T-helper 22 cell (primary cell): ENCODE measurements at places on chromosomes 2 and 18.

GRCh38 chr18:28961669-28962228, 784.8 kb upstream of the CDH2 start:
- no peak for DNase-seq

GRCh38 chr18:2572171-2572569, 813 bp downstream of the NDC80 start:
- no peak for DNase-seq

- no peak for DNase-seq
These were observed 33.9 kb upstream of the CHN1 start for GRCh38 chr2:175039031-175039430.

GRCh38 chr18:70333316-70333715, 44.5 kb downstream of the SOCS6 start:
- no peak for DNase-seq

GRCh38 chr2:136373841-136374240, 255.9 kb upstream of the CXCR4 start:
- no peak for DNase-seq

DNA sequence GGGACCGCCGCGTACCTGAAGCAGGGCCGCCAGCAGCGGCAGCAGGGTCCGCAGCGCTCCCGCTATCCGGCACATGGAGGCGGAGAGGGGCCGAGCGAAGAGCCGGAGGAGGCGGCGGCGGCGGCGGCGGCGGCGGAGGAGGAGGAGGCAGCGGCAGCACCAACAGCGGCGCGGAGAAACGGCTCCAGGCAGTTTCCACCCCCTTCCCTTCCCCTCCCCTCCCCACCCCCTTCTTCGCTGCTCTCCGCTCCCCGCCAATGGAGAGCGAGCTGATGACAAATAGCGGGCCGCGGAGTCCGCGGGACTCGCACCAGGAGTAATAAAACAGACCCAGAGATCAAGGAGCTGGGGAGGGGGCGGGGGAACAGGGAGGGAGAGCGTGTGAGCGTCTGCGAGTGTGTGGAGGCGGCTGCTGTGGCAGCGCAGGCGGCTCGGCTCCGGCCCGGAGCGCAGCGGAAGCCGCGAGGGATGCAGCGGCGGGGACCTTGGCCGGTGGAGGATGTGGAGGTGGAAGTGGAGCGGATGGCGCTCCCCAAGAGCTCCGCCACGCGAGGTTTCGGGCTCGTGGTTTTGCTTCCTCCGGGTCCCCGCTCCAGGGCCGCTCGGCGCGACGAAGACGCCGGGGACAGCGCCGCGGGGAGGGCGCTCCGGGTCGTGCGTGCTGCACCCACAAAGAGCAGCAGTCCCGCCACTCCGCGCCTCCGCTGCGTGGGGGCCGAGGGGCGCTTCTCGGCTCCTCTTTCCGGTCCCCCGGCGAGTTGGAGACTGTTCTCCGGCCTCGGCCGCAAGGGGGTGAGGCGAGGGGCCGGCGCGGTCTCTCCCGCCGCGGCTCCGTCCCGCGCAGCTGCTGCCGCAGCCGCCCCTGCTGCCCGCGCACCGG, at the start of gene CDH2:
TSS of gene CDH2 (minus strand) at position 183 of the 880 bp plus-strand sequence. CDS start at position 75, 108 bp downstream.
- DNase-seq: no peak

GRCh38 chr18:12242658-12243260, 11.4 kb upstream of the CIDEA start:
- DNase-seq: no peak

- DNase-seq: no peak
These were observed 3.1 kb upstream of the MFSD6 start for GRCh38 chr2:190405070-190405469.

GRCh38 chr2:218985021-218985324, at the start of gene FEV:
FEV (minus strand) TSS chr2:218985184; CDS start chr2:218985075, 109 bp downstream.
- no peak for DNase-seq

GRCh38 chr18:647304-647703, 10.1 kb upstream of the TYMS start:
- DNase-seq: no peak

- no peak for DNase-seq
These were observed 494.0 kb upstream of the MYT1L start for GRCh38 chr2:2825062-2825461.
